ENCODE measurements at places on chromosomes 2 and 18. TPM values are rescaled to one million over a fixed set of nuclear protein-coding genes. Genes with fewer than 3 reads are reported as not detected.
A peak's percentile ranks its signal among the peaks of the same experiment; 100 is the strongest.

Gene MFSD2B
- 0.17 TPM for polyA plus RNA-seq

Gene DSG1
- polyA plus RNA-seq = not detected

Gene ANO7
- 3.0 TPM for polyA plus RNA-seq

Gene DPP4
- polyA plus RNA-seq = 0.27 TPM

Gene C2orf74
- polyA plus RNA-seq = 41.8 TPM

Gene SH3YL1
- polyA plus RNA-seq = 13.5 TPM

Gene CFAP53
- 0.55 TPM for polyA plus RNA-seq

Gene SEPTIN10
- polyA plus RNA-seq = 93.1 TPM

DNA sequence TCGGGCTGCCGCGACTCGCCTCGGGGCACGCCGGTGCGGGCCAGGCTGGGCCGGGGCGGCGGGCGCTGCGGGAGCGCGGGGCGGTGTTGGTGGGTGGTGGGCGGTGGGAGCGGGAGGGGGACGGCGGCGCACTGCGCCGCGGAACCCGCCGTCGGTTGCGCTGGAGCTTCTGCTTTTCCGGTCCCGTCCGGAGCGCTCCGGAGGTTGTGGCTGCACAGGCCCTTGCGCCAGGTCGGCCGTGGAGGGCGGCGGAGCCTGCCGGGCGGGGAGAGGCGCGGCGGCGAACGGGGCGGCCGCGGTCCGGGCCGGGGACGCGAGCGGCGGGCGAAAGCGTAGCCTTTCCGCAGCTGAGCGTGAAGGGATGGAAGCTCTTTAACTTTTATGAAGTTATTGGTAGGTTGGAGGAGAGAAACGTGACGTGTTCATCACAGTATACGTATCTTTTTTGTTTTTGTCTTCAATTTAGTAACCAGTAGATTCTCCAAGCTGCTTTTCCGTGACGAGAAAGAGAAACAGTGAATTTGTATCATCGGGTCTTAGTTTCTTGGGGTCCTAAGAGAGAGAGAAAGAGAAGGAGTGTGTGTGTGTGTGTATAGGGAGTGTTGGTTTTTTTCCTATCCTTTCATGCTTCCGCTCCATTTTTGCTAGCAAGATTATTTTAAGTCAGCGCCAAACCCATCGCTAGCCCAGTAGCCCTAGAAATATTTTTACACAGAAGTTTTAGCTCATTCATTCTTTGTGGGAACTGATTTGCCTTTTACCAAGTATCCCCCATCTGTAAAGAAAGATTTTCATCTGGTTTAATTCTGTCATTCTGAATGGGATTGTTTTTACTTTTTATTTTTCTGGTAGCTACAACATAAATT lies 535 bp downstream of the ATG4B start:
- DNase-seq = no peak

DNA sequence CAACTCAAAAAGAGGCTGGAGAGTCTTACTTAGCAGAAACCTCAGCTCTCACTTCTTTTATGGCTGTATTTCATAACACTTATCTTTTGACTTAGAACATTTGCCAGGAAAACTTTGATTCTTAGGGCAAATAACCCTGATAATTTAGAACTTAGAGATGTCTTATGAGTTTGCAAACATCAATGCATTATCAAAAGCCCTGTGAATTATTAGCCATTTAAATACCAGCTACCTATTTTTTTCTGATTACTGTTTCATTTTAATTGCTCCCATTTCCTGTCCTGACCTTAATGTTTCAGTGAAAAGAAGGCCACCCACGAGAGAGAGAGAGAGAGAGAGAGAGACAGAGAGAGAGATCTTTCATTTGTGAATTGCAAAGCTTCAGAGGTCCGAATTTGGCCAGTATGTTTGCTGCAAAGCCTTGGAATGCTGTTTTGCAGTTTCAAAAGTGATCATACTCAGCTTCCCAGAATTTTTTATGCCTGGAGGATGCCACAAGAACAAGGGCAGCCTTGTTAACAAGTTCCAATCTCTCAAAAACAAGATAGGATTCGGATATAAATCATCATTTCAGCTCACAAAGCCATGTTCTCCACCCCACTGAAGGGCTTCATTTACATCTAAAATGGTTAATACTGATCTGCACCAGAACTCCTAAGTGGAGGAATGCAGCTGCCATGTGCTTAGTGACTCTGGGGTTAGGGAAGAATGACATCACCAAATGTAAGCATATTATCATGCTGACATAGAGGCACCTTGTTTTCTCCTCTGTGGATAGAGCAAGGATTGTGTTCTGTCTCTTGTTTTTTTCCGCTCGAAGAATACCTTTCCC lies 478.2 kb downstream of the ARHGAP15 start:
- no peak for DNase-seq

GRCh38 chr18:58466636-58467205 lies 162.2 kb downstream of the ALPK2 start:
- no peak for DNase-seq

GRCh38 chr2:49858657-49859056 lies 704.3 kb upstream of the FSHR start:
- DNase-seq = no peak

GRCh38 chr2:112841295-112842044 lies 4.9 kb upstream of the IL1B start:
- DNase-seq = no peak

- DNase-seq = peak; percentile 78
These were observed 124.4 kb downstream of the INHBB start for GRCh38 chr2:120470041-120470965.

GRCh38 chr2:133843091-133843490 lies 274.8 kb upstream of the NCKAP5 start:
- DNase-seq = no peak

GRCh38 chr18:58593938-58594337 lies 35.0 kb downstream of the ALPK2 start:
- no peak for DNase-seq

DNA sequence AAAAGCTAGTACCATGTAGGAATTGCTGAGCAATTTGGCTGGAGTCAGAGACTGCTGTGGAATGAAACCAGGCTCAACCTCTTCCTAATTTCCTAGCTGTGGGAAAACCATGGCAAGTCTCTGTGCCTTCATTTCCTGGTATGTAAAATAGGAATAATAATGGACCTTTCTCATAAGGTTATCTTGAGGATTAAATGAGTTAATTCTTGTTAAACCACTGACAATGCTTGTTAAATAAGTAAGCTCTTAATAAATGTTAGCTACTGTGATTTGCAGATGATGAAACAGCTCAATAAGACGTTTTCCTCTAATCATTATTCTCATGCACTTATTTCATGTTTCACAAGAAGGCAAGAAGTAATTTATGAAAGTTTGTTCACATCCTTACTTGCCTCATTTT lies 346.7 kb downstream of the RND3 start:
- DNase-seq = no peak

GRCh38 chr2:218826791-218827190 lies 4.8 kb downstream of the PRKAG3 start:
- DNase-seq = no peak

GRCh38 chr18:59143441-59143840 lies 3.8 kb downstream of the SEC11C start:
- DNase-seq = no peak

GRCh38 chr2:20536619-20537422 lies 89.9 kb downstream of the RHOB start:
- DNase-seq = no peak

- DNase-seq = no peak
These were observed 129.9 kb upstream of the HAAO start for GRCh38 chr2:42922293-42922692.

DNA sequence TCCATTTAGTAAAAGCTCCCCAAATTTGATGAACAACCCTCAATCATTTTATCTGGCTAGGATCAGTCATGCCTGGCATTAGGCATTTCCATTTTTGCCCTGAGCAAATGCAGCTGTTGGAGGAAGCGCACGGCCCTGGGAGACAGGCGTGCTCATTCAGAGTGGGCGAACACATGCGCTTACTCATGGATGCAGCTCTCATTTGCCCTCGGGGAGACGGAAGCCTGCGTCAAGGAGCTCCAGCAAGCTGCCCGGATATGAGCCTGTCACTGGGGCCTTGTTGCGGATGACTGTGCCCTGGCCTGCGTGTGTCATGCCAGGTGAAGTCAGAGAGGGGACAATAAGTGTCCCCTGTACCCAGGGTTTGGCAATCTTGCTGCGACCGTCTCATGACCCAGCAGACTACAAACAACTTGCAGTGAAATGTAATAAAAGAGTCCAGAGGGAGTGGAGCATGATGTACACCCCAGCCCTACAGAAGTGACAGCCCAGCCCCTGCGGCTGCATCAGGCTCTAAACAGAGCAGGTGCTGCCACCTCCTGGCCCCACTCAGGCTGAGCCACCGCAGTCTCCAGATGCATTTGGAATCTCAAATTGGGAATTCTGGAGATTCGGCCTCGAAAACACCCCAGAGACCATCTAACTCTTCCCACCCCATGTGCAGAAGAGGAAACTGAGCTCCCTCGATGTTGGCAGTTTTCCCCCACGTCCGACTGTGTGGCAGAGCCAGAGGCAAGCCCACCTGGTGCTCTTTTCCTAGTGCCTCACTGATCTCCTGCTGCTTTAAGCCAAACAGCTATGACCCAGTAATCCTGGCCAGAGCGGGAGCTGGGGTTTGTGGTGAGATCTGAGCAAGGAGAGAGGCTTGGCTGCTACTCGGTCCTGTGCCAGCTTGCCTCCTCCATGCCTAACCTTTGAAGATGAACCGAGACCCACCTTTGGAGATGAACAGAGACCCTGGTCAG lies 105.0 kb upstream of the ALK start:
- peak; percentile 76 for DNase-seq

DNA sequence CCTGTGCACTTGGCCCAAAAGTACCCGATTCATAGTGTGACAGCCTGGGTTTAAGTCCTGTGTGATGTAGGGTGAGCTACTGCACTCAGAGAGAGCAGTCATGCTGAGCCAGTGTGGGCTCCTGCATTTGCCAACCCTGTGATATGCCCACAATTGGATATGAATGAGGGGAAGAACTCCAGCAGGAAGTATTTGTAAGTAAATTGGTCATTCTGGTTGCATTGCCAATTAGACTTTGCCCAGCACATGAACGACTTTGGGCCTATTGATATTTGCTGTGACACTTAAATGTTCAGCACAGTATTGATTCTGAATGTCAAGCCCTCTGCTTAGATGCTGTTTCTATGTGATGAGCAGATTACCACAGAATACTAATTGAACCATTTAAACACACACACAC lies 570.9 kb downstream of the PIK3C3 start:
- no peak for DNase-seq

DNA sequence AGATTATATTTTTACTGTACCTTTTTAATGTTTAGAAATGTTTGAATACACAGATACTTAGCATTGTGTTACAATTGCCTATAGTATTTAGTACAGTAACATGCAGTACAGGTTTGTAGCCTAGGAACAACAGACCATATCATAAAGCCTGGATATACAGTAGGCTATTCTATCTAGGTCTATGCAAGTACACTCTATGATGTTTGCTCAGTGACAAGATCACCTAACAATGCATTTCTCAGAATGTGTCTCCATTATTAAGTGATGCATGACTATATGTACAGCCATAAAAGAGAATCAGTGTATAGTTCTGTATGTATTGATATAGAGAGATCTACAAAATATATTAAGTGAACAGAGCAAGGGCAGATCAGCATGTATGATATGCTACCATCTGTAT lies 616.4 kb downstream of the XIRP2 start:
- no peak for DNase-seq

DNA sequence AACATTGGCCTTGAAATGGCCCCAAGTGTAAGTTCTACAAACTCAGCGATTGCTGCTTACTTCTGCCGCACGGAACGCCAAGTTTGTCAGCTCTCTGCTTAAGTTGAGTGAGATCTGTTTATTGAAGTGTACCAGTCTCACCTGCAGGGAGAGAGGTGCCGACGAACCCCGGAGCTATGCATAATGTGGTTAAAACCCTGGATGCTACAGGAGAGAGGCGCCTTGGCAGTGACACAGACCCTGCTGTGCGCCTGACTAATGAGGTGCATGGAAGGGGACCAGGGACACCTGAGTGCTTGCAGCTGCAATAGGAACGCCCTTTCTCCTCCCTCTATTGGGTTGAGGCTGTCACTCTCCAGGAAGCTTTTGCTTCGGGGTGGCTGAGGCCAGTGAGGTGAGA lies 979 bp downstream of the SLC9A2 start:
- no peak for DNase-seq

- no peak for DNase-seq
These were observed 97.2 kb downstream of the RTN4 start for GRCh38 chr2:54952978-54953456.

DNA sequence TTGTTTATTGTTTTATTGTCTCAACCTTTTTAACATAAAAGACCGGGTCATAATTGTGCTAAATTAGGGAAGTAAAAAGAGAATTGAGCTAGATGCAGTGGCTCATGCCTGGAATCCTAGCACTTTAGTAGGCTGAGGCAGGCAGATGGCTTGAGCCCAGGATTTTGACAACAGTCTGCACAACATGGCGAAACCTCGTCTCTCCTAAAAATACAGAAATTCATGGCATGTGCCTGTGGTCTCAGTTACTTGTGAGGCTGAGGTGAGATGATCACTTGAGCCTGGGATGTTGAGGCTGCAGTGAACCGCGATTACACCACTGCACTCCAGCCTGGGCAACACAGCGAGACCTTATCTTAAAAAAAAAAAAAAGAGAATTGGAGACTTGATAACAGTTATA lies 104.2 kb upstream of the TTC27 start:
- no peak for DNase-seq

GRCh38 chr2:182435754-182436153 lies 8.9 kb upstream of the PDE1A start:
- no peak for DNase-seq

- DNase-seq = no peak
These were observed 25.6 kb upstream of the ACSL3 start for GRCh38 chr2:222835143-222835822.

DNA sequence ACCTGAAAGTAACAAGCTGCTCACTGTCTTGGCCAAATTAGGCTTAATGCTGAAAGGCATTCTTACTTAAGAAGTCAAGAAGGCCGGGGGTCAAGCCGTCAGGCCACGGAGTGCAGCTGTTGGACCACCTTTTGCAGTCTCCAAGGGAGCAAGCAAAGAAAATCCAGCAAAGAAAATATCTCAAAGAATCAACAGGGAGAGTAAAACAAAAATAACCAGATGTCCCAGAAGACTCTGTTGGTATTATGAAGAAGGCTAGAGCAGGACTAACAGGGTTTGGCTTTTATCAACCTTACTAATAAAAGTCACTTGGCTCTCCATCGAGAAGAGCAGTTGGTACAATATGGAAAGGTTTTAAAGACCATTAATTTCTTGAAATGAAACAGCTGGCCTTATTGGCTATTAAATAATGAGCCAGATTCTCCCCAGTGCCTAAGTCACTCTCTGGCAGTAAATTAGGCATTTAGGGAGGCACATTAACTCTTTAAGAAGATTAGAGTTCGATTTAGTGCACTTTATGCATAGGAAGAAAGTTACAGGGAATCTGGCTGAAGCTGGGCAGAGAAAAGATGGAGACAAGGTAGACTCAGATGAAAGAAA lies 110.8 kb upstream of the NRP2 start:
- DNase-seq = no peak

DNA sequence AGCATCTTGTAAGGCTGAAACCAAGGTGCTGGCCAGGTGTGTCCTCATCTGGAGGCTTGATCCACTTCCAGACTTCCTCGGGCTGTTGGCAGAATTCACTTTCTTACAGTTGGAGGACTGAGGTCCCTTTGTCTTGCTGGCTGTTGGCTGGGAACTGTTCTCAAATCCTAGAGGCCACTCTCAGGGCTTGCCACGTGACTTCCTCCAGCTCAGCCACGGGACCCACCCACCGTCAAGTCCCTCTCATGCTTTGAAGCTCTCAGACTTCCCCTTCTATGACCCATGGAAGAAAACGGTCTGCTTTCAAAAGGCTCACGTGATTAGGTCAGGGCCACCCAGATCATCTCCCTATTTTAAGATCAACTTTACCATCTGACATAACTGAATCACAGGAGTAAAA lies 77.1 kb downstream of the SMAD4 start:
- no peak for DNase-seq

GRCh38 chr2:42312106-42312505 lies 48.9 kb downstream of the COX7A2L start:
- DNase-seq = no peak

All from A549 (cell line).